ENCODE measurements at places on chromosomes 12 and 14.

DNA sequence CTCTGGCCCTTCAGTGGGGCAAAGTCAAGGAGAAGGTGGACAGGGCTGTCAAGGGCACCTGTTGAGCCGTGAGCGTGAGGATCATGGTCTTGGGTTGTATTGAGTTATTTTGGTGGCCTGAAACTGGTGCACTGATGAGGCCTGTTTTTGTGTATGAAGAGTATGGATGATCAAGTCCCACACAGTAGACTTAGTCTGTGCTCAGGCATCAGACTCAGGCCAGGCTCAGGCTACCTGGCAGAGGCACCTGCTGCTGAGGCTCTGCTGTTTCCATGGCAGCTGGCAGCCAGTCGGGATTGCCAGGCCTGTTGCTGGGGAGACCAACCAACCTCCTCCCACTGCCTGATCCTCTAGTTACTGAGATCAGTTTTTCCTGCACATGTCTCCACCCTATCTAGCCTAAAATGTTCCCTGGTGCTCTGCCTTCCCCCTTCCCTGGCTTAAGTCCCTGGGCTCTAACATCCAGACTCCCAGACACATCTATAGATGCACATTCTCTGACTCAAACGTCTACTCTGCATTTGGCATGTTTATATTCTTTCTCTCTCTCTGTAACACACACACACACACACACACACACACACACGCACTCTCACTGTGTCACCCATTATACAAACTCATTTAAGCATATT, 5.1 kb downstream of the JPH4 start:
- DNase-seq: no peak

DNA sequence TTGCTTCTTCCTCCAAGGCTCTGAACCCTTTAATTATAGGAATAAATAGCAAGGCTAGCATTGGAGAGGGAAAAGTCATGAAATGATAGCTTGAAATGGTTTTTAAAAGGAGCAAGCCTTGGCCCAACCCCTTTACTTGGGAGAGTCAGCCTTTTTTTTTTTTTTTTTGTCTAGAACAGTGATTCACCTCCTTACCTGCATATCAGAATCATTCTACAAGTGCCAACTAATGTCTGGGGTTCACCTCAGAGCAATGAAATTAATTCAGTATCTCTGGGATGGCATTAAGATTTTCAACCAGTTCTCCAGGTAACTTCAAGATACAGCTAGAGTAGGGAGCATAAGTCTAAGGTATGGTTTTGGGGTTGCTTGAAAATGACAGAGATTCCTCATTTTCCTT, 41.3 kb upstream of the TMTC2 start:
- DNase-seq: no peak

DNA sequence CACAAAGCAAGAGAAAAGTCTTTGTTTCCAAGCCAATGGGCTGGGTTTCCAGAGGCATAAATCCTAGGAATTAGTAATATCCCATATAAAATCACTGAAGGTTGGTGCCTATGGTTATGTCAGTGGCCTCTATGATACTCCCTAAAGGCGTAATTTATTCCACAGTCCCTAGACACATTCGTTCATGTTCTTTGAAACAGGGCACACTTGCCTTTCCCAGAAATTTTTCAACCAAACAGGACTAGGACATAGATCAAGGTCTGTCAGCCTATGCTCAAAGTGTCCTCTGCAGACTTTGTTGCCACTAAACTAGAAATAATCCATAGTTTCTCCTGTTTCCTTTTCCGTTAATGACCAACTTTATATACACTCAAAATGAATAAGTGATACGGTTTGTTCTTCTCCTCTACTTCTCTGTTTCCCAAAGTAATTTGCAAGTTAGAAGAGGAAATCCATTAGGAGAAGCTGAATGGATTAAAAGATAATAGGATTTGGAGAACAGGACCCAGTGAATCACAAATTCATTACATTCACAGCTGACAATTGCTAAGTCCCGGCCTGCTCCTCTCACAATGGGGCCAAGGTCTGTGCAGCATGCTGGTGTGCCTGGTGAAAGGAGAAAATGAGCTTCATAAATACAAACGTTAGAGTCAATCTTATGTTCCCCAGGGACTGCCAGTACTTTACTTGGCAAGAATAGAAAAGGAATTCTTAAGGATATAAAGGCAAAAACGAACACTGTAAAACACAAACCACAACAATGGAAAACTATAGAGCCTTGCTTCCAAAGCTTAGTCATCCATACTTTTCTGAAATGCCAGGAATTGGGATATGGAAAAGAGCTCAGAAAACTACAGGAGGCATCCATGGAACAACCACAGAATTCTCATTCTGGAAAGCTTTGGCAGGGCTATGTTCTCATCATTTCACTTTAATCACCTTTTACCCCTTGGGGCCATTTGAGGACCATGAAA, 966.2 kb downstream of the NRXN3 start:
- no peak for DNase-seq

DNA sequence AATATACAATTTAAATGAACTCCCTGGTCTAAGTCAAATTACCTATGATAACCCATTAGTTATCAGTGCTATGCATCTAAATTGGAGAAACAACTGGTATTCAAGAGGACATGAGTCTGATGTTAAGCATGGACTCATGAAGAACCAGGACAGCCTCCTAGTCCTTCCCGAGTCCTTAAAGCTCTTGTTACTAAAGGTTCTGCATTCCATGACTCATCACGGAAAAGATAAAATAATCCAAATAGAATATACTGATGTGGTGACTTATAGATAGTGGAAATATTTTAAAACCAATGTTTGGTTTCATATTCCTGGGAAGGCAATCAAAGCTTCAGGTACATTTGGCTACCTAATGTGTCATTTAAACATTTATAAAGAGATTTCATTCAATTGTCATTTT, 117.2 kb upstream of the PMCH start:
- DNase-seq: no peak

GRCh38 chr12:72793796-72794195, 521.6 kb downstream of the TRHDE start:
- no peak for DNase-seq

GRCh38 chr12:101992091-101992490, 69.7 kb downstream of the WASHC3 start:
- DNase-seq: no peak

DNA sequence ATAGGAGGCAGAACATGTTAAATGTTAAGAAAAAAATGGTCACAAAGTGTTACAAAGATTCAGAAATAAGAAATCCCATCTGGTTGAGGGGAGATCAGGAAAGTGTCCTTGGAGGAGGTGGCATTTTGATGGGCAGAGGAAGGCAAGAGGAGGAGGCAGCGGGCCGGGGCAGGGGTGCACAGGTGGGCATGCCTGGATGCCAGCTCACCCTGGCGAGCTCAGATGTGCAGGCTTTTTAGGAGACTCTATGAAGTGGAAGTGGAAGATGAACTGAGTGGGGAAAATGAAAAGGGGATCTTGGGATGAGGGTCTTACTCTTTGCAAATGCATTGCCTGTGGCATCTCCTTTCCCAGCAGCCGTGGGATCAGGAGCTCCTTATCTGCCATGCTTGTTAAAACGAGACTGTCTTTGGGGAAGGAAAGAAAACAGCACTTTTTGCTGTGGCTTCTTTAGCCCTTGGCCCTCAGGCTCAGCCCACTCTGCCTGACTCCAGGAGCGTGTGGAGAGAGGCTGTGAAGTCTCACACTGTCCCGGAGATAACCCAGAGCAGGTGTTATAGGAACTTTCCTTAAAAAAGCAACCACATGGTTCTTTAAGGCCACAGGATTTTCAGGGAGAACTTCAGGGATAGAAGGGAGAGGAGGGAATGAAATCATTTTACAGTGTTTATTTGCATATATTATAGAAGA, 62.6 kb downstream of the ELK3 start:
- DNase-seq: no peak

- no peak for DNase-seq
Observed at GRCh38 chr12:104347374-104348075, 44.0 kb downstream of the EID3 start.

GRCh38 chr12:25241167-25242020, 9.3 kb downstream of the KRAS start:
- no peak for DNase-seq

DNA sequence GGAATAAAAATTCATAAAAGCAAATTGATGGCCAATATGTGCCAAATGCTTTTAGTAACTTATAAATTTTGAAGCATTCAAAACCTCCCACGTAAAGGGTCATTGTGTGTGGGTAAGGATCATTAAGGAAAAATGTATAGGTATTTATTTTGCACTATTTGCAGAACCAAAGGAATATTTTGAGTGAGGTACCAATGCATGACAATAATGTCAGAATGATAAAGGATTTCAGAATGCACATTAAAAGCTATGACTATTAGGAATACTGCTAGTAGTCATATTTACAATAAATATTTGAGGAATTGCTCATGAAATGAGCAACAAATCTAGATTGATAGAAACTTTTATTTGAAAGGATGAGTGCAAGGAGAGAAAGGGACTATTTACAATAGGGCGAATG, 932.8 kb downstream of the SLC6A15 start:
- DNase-seq: no peak

DNA sequence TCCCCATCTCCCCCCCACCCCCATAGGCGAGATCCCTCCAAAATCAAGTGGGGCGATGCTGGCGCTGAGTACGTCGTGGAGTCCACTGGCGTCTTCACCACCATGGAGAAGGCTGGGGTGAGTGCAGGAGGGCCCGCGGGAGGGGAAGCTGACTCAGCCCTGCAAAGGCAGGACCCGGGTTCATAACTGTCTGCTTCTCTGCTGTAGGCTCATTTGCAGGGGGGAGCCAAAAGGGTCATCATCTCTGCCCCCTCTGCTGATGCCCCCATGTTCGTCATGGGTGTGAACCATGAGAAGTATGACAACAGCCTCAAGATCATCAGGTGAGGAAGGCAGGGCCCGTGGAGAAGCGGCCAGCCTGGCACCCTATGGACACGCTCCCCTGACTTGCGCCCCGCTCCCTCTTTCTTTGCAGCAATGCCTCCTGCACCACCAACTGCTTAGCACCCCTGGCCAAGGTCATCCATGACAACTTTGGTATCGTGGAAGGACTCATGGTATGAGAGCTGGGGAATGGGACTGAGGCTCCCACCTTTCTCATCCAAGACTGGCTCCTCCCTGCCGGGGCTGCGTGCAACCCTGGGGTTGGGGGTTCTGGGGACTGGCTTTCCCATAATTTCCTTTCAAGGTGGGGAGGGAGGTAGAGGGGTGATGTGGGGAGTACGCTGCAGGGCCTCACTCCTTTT, 2.7 kb downstream of the GAPDH start:
- DNase-seq: no peak

DNA sequence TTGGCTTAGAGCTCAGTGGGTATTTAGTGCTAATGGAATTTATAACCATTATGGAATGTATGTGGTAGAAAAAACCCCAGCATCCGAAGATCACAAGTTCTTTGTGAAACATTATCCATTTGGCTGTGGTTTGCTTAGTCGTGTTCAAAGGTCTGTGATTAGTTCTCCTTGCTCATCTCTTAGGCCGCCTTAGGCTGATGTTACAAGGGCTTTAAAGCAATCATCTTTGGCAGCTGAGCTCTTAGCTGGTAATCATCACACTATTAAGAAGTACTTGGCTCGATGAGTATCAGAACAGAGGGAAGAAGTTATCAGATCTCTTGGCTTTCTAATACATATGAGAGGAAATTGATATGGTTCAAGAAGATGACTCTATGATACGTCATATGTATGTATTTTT, 124.1 kb upstream of the E2F7 start:
- DNase-seq: no peak

DNA sequence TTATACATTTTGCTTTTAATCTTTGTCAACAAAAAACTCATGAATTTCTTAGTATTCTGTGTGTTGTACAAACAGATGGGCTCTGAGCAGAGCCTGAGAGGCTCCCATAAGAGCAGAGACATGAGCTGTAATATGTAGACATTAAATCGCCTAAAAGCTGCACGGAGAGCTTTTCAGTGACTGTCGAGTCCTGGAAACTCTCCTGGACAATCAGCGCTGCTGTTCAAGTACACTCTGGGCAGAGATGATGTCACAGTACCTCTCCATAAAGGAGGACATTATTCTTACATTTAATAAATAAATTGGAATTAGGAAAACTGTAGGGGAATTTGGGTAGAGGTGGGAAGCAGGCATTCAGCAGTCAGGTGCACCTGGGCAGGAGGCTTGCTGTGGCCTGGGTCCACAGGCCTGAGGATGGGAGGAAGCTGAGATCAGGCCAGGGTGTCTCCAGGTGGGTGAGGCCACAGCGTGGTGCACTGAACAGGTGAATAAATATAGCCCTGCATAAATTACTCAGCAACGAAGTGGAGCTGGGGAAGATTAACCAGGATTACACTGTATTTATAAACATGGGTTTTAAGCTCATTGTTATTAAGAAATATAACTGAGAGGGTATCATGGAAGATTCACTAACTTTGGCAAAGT, 13.3 kb upstream of the TCL1A start:
- no peak for DNase-seq

DNA sequence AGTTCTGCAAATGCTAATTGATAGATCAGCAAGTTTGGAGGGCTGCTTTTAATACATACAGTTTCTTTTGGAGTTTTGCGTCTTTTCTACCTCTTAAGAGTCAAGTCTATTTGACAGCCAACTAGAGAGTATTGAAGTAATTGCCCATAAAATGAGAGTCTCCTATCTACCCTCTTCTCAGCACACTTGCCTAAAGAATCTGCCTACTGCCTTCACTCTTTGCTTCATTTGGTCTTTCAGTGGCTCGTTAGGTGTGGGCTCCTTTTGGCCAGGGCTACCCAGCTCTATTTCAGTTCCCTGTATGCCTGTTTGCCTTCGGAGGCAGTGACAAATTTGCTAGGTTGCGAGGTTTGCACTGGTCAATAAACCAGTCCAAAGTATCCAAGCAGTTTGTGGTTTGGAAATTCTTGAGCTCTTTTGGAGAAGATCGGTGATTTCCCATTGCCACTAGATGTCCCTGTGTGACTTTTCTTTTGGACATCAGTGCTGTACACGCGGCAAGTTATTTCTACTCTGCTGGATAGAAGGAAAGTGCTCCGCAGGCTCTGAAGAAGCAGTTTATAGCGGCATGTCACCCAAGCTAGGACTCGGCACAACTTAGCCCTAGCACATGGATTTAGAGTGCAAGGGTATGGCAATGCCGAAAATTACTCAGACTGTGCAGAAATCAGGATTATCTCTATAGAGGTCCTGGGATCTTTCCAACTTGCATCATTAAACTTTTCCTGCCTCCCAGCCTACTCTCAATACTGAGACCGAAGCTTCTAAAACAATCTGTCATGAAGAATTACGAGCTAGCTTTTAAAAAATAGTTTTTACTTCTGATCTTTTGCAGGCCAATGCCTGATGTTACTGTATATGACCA, 38.6 kb downstream of the MGST1 start:
- DNase-seq: no peak

DNA sequence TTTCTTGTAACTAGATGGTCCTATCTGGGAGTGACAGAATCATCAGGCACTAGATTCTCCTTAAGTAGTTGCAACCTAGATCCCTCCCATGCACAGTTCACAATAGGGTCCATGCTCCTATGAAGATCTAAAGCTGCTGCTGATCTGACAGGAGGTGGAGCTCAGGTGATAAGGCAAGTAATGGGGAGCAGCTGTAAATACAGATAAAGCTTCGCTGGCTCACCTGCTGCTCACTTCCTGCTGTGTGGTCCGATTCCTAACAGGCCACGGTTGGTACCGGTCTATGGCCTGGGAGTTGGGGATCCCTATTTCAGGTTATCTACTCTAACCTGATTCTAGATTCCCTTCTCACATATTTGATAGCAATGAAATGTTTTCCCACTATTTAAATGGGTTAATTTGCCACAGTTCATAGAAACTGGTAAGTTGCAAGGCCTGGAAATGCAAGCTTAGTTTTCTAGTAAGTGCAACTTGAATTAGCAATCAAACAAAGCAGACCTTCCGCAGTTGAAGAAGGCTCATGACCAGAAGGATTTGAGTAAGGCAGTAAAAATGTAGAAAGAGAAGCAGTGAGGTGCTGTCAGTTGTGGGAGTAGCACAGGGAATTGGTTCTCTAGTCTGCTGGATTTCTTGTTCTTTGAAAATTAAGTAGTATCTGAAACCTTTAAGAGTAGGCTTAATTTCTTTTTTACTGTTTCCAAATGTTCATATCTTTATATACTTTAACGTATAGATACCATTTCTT, 332.3 kb downstream of the EGLN3 start:
- DNase-seq: no peak

Measured in T-helper 17 cell (primary cell).